ENCODE measurements at places on chromosomes 1 and 21. TPM values are rescaled to one million over a fixed set of nuclear protein-coding genes. Genes with fewer than 3 reads are reported as not detected.

DNA sequence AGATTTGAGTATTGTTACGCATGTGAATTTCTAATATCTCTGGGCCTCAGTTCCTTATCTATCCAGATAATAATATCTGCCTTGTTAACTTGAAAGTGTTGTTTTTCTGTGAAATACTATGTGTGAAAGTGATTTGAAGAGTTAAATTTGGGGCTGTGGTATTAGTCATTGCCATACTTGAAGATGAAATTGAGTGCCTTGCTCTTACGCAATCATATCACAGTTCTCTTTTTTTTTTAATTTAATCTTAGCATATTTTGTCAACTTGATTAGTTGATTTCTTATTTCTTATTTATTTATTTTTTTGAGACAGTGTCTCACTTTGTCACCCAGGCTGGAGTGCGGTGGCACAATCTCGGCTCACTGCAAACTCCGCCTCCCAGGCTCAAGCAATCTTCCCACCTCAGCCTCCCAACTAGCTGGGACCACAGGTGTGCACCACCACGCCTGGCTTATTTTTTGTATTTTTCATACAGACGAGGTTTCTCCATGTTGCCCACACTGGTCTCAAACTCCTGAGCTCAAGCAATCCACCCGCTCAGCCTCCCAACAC is 31.0 kb downstream of the AGO4 start:
- H3K4me3 ChIP-seq = no peak overlapping the region
- H3K4me1 ChIP-seq = no peaks in the 10 kb centered on the region
- no peaks in the 10 kb centered on the region for H3K27me3 ChIP-seq
- no peak for DNase-seq

DNA sequence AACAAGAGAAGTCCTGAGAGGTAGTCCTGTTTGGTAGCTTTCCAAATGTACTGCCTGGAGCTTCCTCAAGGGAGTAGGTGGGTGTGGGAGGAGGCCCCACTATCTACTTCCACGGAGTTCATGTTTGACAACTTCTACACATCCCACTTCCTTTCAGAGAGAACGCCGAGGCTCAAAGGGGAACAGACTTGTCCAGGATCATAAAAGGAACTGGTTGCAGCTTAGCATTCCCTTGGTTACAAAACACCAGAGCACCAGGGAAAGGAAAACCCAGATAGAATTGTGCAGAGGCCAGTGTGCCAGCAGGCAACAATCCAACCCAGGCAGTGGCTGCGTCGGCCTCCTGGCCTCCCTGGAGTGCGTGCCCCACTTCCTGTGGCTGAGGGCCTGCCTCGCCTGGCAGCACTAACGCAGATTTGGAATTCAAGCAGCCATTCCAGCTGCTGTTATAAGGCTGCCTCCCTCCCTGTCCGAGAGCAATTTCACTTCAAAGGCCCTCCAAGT is 4.2 kb upstream of the RAP1GAP start:
- no peaks in the 10 kb centered on the region for H3K4me1 ChIP-seq
- DNase-seq = peak; percentile 40

DNA sequence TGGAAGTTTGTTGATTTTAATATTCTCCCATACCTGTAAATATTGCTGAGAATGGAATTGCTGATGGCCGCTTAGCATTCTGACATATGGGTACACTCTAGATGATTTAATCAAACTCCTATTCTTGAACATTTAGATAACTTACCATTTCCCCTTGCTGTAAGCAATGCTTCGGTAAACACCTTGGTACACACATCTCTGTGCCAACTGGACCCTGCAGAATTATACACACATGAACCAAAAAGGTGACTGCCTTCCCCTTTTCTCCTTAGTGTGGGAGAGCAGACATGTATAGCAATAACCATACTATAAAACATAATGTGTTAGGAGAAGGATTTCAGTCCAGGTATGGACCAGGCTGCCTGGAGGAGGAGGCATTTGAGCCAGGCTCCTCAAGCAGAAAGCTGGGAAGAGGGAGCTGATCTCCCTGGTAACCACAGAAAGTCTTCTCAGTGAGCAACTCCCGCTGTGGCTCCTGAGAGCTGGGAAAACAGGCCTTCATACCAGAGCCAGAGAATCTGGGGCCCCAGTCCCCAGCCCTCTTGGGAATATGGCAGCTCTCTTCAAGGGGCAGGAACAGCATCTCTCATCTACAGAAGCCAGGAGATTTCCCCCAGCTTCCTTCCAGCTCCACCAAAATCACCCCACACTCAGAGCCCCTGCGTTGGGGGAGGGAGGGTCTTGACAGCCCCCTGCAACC is 33.9 kb upstream of the CSF1 start:
- peak overlapping the region; percentile 96 for H3K27ac ChIP-seq
- H3K36me3 ChIP-seq = no peaks in the 10 kb centered on the region
- H3K27me3 ChIP-seq = no peaks in the 10 kb centered on the region
- no peak for DNase-seq
- H3K4me1 ChIP-seq = peaks cover 41% of the 10 kb centered on the region
- H3K4me3 ChIP-seq = peak overlapping the region; percentile 29

- H3K4me1 ChIP-seq = no peaks in the 10 kb centered on the region
- no peak for DNase-seq
- no peaks in the 10 kb centered on the region for H3K36me3 ChIP-seq
- no peak overlapping the region for H3K4me3 ChIP-seq
Observed at GRCh38 chr1:187481581-187482148, 652.9 kb downstream of the PLA2G4A start.

- no peak overlapping the region for H3K27ac ChIP-seq
- H3K36me3 ChIP-seq = peaks cover 11% of the 10 kb centered on the region
- DNase-seq = peak; percentile 36
- no peaks in the 10 kb centered on the region for H3K27me3 ChIP-seq
- H3K4me3 ChIP-seq = no peak overlapping the region
Observed at GRCh38 chr1:52571783-52572182, 18.9 kb upstream of the TUT4 start.

The NLRP3 gene
- 0.42 TPM for total RNA-seq

The FCGR3A gene
- not detected for total RNA-seq

The DAB1 gene
- total RNA-seq = not detected

The HSD11B1 gene
- total RNA-seq = 0.39 TPM

The OR2T11 gene
- total RNA-seq = not detected

The PSMA5 gene
- 109 TPM for total RNA-seq

The TMEM269 gene
- total RNA-seq = 0.17 TPM

All from MCF 10A (cell line).